ENCODE measurements at places on chromosomes 3 and 15. TPM values are rescaled to one million over a fixed set of nuclear protein-coding genes. Genes with fewer than 3 reads are reported as not detected.

GRCh38 chr3:15181963-15182362 is 24.1 kb upstream of the CAPN7 start:
- DNase-seq = no peak

Gene CCDC50
- 221 TPM for total RNA-seq

Gene GUCA1C
- total RNA-seq = not detected

DNA sequence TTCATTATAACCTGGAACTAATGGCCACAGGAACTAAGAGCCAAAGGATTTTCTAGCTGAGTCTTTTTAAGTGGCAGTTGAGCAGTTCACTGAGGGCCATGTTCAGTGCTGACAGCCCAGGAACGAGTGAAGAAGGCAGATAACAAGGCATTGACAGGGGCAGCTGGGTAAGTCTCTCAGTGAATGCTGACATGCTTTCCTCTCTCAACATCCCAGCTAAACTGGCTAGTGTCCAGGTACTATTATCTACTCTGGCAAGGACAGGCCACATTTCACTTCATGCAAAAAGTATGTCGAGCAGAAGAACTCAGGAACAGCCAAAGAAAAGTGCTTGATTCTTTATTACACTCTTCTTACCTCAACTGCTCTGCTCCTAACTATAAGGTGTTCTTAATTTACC is 515.9 kb downstream of the NLGN1 start:
- peak; percentile 10 for DNase-seq

Data from pulmonary artery endothelial cell (primary cell).